ENCODE measurements at places on chromosomes 5 and 9. TPM values are rescaled to one million over a fixed set of nuclear protein-coding genes. Genes with fewer than 3 reads are reported as not detected.
A peak's percentile ranks its signal among the peaks of the same experiment; 100 is the strongest.

PCDHB1 gene
- polyA plus RNA-seq = not detected

C5orf58 gene
- polyA plus RNA-seq = not detected

AQP3 gene
- polyA plus RNA-seq = 99.3 TPM

IFNE gene
- not detected for polyA plus RNA-seq

PRDM9 gene
- not detected for polyA plus RNA-seq

TAF11L12 gene
- polyA plus RNA-seq = not detected

FCN2 gene
- not detected for polyA plus RNA-seq

INSL4 gene
- polyA plus RNA-seq = 0.38 TPM

GRCh38 chr5:12217039-12217438 lies 312.8 kb upstream of the CTNND2 start:
- DNase-seq = no peak
- H3K27me3 ChIP-seq = no peaks in the 10 kb centered on the region
- H3K36me3 ChIP-seq = no peaks in the 10 kb centered on the region
- H3K4me1 ChIP-seq = no peaks in the 10 kb centered on the region
- H3K4me3 ChIP-seq = no peak overlapping the region

- no peaks in the 10 kb centered on the region for H3K36me3 ChIP-seq
- no peak overlapping the region for H3K27ac ChIP-seq
Observed at GRCh38 chr5:125499636-125500332, 753.3 kb upstream of the ZNF608 start.

DNA sequence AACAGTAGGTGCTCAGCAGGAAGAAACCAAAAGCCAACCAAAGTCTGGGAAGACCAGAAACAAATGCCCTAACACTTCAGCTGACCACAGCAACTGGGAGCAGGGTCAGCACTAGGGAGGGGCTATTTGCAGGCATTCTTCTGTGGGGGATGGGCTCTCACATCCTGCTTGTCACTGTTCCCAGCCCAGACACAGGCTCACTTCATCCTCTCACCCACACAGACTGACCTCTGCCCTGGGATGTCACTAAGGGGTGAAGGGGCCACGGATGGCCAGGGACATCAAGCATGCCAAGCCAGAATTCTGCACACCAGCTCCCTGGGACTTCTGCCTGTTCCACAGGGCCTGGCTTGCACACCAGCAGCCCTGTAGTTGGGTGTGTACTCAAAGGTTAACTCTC lies 28.7 kb downstream of the GFRA3 start:
- no peak for DNase-seq
- H3K27ac ChIP-seq = no peak overlapping the region
- H3K27me3 ChIP-seq = peaks cover 35% of the 10 kb centered on the region
- H3K36me3 ChIP-seq = no peaks in the 10 kb centered on the region

GRCh38 chr5:135386886-135387628 lies 12.0 kb downstream of the MACROH2A1 start:
- H3K27me3 ChIP-seq = no peaks in the 10 kb centered on the region
- peak; percentile 77 for DNase-seq
- no peak overlapping the region for H3K4me3 ChIP-seq
- H3K27ac ChIP-seq = peak overlapping the region; percentile 67
- peaks cover 3% of the 10 kb centered on the region for H3K36me3 ChIP-seq

DNA sequence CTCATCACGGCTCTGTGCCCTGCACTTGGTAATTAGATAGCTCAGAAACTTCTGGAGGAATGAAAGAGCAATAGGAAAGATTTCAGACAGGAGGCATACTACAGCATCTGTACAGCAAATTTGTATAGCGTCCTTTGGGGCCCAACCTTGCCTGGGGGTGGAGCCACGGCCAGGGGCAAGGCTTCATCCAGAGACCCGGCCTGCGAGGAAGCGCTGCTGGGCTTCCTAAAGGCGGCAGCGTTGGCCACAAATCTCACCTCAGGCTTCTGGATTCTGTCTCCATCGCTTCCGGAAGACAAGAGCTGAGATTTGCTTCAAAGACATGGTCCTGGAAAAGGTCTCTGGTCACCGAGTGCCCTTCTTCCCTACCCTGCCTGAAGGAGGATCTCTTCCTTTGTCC lies 12.2 kb upstream of the SPATA31D1 start:
- no peaks in the 10 kb centered on the region for H3K27me3 ChIP-seq
- H3K36me3 ChIP-seq = no peaks in the 10 kb centered on the region
- H3K4me3 ChIP-seq = no peak overlapping the region
- DNase-seq = no peak

GRCh38 chr5:158108177-158108576 lies 249.2 kb upstream of the CLINT1 start:
- H3K4me1 ChIP-seq = no peaks in the 10 kb centered on the region

GRCh38 chr9:117247266-117247665 lies 167.6 kb downstream of the ASTN2 start:
- no peaks in the 10 kb centered on the region for H3K4me1 ChIP-seq
- peaks cover 3% of the 10 kb centered on the region for H3K27me3 ChIP-seq
- no peak overlapping the region for H3K4me3 ChIP-seq
- H3K36me3 ChIP-seq = no peaks in the 10 kb centered on the region
- peak; percentile 19 for DNase-seq

GRCh38 chr5:41485533-41485932 lies 24.9 kb downstream of the PLCXD3 start:
- no peak overlapping the region for H3K4me3 ChIP-seq
- no peak overlapping the region for H3K27ac ChIP-seq
- no peak for DNase-seq
- H3K27me3 ChIP-seq = no peaks in the 10 kb centered on the region
- H3K4me1 ChIP-seq = no peaks in the 10 kb centered on the region

DNA sequence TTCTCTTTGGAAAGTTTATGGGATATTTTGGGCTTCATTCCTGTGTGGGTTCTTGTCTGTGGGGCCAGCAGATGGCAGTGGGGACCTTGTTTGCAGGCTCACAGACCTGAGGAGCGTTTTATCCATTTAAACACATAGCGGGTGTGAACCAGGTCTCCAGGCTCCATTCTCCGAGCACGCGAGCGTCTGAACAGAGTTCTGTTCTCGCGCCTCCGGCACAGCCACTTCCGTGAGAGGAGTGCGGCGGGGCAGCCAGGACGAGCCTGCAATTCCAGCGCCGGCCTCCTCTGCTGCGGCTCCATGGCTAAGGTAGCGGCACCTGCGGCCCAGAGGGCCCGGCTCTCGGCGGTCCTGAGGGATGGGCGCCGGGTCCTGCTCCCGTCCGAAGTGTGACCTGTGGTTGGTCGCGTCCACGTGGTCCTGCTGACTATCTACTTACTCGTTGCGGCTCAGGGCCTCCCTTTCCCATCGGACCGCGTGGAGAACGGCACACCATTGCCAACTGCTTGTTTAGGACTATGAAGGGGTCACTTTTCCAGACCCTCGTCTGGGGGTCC lies 7.3 kb downstream of the NRARP start:
- H3K27ac ChIP-seq = peak overlapping the region; percentile 96
- no peaks in the 10 kb centered on the region for H3K36me3 ChIP-seq
- H3K4me3 ChIP-seq = no peak overlapping the region
- H3K4me1 ChIP-seq = peaks cover 48% of the 10 kb centered on the region
- H3K27me3 ChIP-seq = no peaks in the 10 kb centered on the region

GRCh38 chr9:76456202-76456926 lies 2.6 kb upstream of the GCNT1 start:
- no peak overlapping the region for H3K4me3 ChIP-seq
- no peaks in the 10 kb centered on the region for H3K36me3 ChIP-seq
- H3K27me3 ChIP-seq = no peaks in the 10 kb centered on the region
- peak; percentile 88 for DNase-seq

GRCh38 chr5:96822686-96823459 lies 15.1 kb upstream of the ERAP1 start:
- H3K4me1 ChIP-seq = no peaks in the 10 kb centered on the region
- H3K27ac ChIP-seq = no peak overlapping the region
- no peaks in the 10 kb centered on the region for H3K27me3 ChIP-seq
- no peak overlapping the region for H3K4me3 ChIP-seq

DNA sequence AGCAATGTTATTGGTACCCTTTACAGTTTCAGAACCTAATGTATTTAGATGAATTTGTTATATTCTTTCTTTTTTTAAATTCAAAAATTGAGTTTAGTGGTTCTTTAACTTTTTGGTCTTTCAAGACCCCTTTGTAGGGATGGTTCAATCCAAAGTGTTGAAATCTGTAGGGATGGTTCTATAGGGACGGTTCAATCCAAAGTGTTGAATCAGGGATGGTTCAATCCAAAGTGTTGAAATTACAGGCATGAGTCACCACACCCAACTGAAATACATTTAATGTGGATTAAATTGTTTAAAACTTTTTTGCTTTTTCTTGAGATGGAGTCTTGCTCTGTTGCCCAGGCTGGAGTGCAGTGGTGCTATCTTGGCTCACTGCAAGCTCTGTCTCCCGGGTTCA lies 30.6 kb downstream of the SNX2 start:
- H3K27ac ChIP-seq = no peak overlapping the region
- no peak overlapping the region for H3K4me3 ChIP-seq
- no peaks in the 10 kb centered on the region for H3K4me1 ChIP-seq

DNA sequence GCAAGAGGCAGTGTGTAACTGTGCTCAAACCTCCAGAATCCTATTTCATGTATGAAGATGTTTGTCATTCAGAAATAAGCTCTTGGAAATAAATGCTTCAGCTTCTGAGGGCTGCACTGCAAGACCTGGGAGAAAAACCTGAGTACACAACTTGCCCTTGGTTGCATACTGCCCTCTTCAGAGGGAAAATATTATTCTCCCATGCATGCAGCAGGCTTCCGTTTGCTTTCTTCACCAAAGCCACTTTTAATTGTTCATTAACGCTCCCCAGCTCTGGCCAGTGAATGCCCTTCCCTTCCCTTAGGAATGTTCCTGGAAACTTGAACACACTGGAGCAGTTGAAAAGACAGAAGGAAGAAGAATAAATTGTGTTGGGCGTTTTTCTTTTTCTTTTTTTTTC lies 2.5 kb upstream of the WHRN start:
- peaks cover 20% of the 10 kb centered on the region for H3K27me3 ChIP-seq
- H3K27ac ChIP-seq = no peak overlapping the region
- peak; percentile 53 for DNase-seq
- no peak overlapping the region for H3K4me3 ChIP-seq
- peaks cover 8% of the 10 kb centered on the region for H3K4me1 ChIP-seq
- H3K36me3 ChIP-seq = no peaks in the 10 kb centered on the region

Data from hepatocyte (in vitro differentiated cells).